ENCODE measurements at places on chromosomes 2 and 18. TPM values are rescaled to one million over a fixed set of nuclear protein-coding genes. Genes with fewer than 3 reads are reported as not detected.

Gene CPLX4
- not detected for total RNA-seq

Gene PSD4
- total RNA-seq = 18.4 TPM

Gene VAMP5
- total RNA-seq = 11.3 TPM

Gene ALPI
- not detected for total RNA-seq

Gene LIMS1
- total RNA-seq = 77.7 TPM

Measured in metanephros (tissue), 2 donors.